ENCODE measurements at places on chromosomes 5 and 9.

GRCh38 chr9:32403567-32404260 lies 19.3 kb downstream of the ACO1 start:
- no peak for DNase-seq

DNA sequence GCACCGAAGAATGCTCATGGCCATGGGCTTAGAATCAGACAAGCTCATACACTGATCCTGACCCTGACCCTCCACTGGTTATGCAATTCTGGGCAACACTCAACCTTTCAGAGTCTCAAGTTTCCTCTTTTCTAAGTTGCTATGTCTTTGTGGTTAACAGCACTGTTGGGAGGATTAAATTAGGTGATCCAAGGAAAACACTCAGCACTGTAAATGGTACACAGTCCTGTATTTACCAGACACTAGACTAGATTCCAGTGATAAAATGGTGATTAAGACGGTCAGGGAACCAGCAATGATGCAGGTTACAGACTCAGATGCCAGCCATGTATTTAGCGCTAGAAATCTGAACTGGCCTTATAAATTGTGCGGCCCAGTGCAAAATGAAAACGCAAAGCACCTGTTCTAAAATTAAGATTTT lies 8.1 kb downstream of the ARL15 start:
- DNase-seq, result no peak

DNA sequence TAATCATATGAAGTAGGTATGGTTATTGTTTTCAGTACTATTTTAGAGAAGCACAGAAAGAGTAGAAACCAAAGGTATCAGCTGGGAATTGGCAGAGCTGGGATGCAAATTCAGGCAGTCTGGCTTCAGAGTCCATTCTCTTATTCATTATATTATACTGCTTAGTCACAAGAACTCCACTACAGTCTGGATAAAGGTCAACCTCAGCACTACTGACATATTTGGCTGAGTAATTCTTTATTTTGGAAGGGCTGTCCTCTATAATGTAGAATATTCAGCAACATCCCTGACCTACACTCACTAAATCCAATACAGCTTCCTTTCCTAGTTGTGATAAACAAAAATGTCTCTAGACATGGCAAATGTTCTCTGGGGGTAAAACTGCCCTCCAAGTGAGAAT lies 37.6 kb downstream of the PTGER4 start:
- no peak for DNase-seq

- no peak for DNase-seq
Measured at GRCh38 chr5:77644371-77645157, 6.1 kb upstream of the OTP start.

Measured in stimulated activated CD4-positive, alpha-beta T cell treated with anti-CD3 and anti-CD28 coated beads, Interleukin-15, amount 100 ng/mL, for 48 hours (primary cell).